Suprapubic skin (tissue), 4 donors: ENCODE measurements at places on chromosomes 1 and 21.

DNA sequence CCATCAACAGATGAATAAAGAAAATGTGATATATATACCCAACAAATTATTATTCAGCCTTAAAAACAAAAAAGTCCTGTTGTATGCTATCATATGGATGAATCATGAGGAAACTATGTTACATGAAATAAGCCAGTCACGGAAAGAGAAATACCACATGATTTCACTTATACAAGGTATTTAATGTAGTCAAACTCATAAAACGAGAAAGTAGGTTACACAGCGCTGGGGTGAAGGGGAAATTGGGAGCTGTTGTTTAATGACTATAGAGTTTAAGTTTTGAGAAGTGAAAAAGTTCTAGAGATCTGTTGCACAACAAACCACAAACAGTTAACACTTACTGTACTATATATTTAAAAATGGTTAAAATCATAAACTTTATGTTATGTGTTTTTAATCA lies 58.5 kb downstream of the SLC25A24 start:
- no peaks in the 10 kb centered on the region for H3K4me1 ChIP-seq
- H3K4me3 ChIP-seq: no peak overlapping the region
- peaks cover 34% of the 10 kb centered on the region for H3K36me3 ChIP-seq
- no peaks in the 10 kb centered on the region for H3K27me3 ChIP-seq
- H3K27ac ChIP-seq: no peak overlapping the region

GRCh38 chr1:168491527-168492164 lies 52.2 kb downstream of the XCL2 start:
- H3K4me1 ChIP-seq: no peaks in the 10 kb centered on the region
- H3K4me3 ChIP-seq: no peak overlapping the region
- DNase-seq: no peak
- no peaks in the 10 kb centered on the region for H3K27me3 ChIP-seq
- H3K27ac ChIP-seq: no peak overlapping the region

- no peaks in the 10 kb centered on the region for H3K36me3 ChIP-seq
- no peak for DNase-seq
- H3K4me3 ChIP-seq: no peak overlapping the region
- no peaks in the 10 kb centered on the region for H3K4me1 ChIP-seq
These were observed 65.4 kb upstream of the SLFNL1 start for GRCh38 chr1:41086921-41087320.

DNA sequence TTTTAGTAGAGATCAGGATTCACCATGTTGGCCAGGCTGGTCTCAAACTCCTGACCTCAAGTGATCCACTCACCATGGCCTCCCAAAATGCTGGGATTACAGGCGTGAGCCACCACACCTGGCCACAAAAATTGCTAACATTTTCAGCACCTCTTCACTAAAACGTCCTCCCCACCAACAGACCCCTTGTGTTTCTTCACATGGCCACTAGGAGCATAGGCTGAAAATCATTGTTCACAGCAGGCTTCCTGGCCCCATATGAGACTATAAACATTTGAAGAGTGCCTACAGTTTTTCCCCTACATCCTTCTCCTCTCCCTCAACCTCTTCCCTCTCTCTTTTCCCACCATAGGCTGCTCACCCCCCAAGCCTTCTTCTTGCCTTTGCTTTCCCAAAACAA lies 28.0 kb upstream of the SFPQ start:
- H3K27ac ChIP-seq: no peak overlapping the region
- H3K4me1 ChIP-seq: peaks cover 13% of the 10 kb centered on the region
- H3K4me3 ChIP-seq: no peak overlapping the region
- no peaks in the 10 kb centered on the region for H3K36me3 ChIP-seq
- DNase-seq: no peak

- H3K27me3 ChIP-seq: no peaks in the 10 kb centered on the region
- no peak for DNase-seq
- H3K27ac ChIP-seq: no peak overlapping the region
- no peaks in the 10 kb centered on the region for H3K4me1 ChIP-seq
These were observed 433.5 kb upstream of the B3GALT2 start for GRCh38 chr1:193619911-193620310.

DNA sequence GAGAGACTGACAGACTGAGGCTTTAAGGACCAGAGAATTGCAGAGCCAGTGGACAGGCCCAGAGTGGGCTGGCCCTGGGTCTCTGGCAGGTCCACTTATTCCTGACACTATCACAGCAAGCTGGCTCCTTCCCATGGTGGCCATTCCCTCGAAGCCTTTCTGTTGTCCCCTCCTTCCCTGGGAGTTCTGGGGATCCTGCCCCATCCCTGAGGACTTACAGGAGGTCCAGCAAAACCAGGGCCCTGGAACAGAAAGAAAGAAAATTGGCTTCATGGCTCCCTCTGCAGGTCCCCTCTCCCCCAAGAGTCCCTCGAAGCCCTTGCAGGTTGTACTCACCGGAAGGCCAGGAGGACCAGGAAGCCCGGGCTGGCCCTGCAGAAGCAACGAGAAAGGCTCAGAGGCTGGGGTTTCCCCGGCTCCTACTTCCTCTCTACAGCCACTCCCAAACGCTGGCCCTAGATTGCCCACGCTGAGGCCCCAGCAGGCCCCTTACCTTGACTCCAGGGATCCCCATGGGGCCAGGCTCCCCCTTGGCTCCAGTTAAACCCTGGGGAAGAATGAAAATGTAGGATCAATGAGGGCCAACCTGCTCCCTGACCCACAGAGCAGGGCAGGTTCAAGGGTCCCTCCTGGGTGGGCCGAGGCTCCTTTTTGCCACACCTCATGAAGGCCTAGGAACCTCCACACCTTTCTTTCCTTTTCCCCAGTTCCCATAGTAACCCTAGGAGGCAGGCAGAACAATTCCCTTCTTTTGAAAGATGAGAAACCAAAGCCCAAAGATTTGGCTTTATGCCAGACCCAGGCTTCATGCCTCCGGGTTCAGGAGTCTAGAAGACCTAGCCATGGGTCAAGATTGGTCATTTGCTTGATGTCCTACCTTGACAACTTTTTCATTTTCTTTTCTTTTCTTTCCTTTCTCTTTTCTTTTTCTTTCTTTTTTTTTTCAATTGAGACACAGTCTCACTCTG lies 4.6 kb downstream of the COL9A2 start:
- peaks cover 17% of the 10 kb centered on the region for H3K27me3 ChIP-seq
- H3K4me1 ChIP-seq: peaks cover 28% of the 10 kb centered on the region
- peak; percentile 83 for DNase-seq
- no peak overlapping the region for H3K27ac ChIP-seq
- H3K4me3 ChIP-seq: no peak overlapping the region
